ENCODE measurements at places on chromosomes 12 and 14.

GRCh38 chr12:42090899-42091298 lies 53.8 kb downstream of the GXYLT1 start:
- DNase-seq: no peak

GRCh38 chr14:68820119-68820518 lies 27.3 kb upstream of the ZFP36L1 start:
- DNase-seq: no peak

GRCh38 chr14:28596391-28596790 lies 170.2 kb upstream of the FOXG1 start:
- no peak for DNase-seq

- no peak for DNase-seq
Measured at GRCh38 chr14:22464422-22465142, 124.4 kb downstream of the DAD1 start.

GRCh38 chr14:30610787-30611343 lies 11.3 kb upstream of the SCFD1 start:
- peak; percentile 30 for DNase-seq

DNA sequence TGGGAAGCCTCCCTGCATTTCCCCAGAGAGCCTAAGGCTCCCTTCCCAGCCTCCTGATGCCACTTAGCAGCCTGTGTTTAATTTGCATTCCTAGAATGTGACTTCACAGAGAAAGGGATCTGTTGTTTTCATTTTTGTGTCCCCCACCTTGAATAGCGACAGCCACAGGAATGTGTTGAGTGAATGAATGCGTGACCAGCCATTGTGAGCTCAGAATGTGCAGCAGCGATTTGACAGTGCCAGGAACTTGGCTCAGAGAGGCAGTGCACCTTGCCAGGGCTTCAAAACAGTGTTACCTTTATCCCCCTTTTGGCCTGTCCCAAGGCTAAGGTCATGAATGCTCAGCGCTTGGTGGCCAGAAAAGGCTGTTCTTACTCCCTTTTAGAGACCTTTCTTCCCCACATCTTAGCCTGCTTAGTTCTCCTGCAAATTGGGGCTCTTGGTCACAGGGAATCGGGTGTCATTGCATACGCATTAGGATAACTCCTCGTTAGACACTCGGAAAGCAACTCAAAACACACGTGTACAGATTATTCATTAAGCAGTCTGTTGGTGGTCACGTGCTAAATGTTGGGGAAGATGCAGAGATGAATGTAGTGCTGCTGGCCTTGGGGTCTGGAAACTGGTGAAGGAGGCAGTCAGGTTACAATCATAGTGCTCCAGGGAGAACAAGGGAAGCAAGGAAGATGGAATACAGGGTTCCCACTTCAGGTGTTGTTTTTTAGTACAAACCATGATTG lies 9.8 kb downstream of the NTF3 start:
- no peak for DNase-seq

GRCh38 chr12:122052285-122052684 lies 26.3 kb upstream of the MLXIP start:
- DNase-seq: no peak

- no peak for DNase-seq
Measured at GRCh38 chr14:100421756-100422470, 98.8 kb downstream of the SLC25A47 start.

GRCh38 chr12:53230108-53230845 lies 1.7 kb downstream of the RARG start:
- no peak for DNase-seq

- DNase-seq: no peak
Measured at GRCh38 chr14:61202124-61202523, 79.0 kb downstream of the TMEM30B start.

- no peak for DNase-seq
Measured at GRCh38 chr14:25049093-25049567, 817 bp downstream of the STXBP6 start.

DNA sequence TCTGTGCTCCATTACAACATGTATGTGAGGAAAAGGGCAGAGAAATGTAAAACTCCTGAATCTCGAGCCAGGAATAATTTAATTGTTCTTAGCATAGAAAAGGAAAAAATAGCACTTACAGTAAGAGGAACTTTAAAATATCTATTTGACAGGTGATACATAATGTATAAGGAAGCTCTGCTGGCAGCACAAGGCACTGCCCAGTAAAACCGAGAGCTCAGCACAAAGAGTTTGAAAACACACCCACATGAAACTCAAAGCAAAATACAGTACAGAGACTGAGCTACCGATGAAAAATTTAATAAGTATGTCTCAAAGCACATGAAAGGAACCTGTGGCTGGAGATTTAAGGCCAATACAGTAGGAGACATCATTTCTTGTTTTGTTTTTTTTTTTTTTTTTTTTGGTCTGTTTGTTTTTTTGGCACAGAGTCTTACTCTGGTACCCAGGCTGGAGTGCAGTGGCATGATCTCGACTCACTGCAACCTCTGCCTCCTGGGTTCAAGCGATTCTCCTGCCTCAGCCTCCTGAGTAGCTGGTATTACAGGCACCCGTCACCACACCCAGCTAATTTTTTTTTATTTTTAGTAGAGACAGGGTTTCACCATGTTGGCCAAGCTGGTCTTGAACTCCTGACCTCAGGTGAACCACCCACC lies 19.2 kb downstream of the CLIP1 start:
- no peak for DNase-seq

DNA sequence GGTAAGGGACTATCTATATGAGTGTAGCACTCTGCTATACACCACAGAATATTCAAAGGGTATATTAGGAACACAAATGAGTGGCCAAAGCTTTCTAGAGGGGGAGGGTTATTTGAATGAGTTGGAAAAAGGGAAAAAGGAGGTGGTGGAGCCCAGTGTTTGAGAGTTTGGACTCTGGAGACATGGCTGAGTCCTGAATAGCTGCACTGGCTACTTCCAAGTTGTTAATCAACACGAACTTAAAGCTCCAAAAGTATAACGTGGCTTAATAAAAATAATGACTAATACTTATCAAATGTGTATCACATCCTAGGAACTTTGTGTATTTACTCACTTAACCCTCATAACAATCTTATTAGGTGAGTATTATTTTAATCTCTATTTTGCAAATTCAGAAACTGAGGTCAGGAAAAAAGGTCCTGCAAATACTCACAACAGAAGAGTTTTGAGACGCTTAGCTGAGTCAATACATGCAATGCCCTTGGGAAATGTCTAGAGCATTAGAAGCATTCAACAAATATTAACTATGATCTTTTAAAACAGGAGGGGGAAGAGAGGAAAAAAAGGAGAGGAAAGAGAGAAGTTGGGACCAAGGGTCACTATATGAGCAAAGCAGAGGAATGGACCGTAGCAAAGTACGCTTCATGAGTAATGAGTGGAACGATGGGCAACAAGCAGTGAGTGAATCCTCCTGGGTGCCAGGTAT lies 189.5 kb upstream of the HMGA2 start:
- no peak for DNase-seq
